ENCODE measurements at places on chromosomes 2 and 18.

DNA sequence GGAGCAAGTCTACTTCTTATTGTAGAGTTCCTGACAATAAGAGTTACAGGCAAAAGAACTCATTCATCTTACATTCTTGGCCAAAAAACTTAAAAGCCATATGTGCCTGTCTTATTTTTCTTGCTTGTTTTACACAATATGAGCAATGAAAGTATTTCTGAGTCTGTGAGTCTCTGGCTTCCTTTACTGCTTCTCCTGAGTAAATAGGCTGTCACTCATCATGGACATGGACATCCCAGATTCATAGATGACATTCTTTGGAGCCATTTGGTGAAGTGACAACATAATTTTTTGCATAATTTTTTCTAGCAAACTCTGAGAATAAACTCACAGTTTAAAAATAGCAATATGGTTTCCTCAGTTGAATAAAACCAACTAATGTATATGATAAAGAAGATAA, 179.3 kb downstream of the SNTG2 start:
- ATAC-seq, result no peak

GRCh38 chr18:63148449-63149301, 170.9 kb downstream of the BCL2 start:
- peak; percentile 54 for ATAC-seq

DNA sequence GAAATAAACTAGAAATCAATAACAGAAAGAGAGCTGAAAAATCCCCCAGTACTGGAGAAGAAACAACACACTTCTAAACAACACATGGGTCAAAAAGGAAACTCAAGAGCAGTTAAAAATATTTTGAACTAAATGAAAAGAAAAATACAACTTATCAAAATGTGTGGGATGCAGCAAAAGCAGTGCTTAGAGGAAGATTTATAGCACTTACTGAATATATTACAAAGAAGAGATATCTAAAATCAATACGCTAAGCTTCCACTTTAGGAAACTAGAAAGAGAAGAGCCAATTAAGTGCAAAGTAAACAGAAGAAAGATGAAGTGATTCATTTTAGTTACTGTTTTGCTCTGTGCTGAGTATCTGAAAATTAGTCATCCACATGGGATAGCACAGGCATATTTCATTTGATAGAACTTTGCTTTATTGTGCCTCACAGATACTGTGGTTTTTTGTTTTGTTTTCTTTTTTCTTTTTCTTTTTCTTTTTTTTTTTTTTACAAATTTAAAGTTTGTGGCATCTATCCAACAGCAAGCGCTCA, 17.0 kb downstream of the TGFA start:
- ATAC-seq, result no peak

GRCh38 chr2:219684721-219685689, 57.6 kb downstream of the SLC4A3 start:
- ATAC-seq, result peak; percentile 87

GRCh38 chr2:30218814-30219213, 12.5 kb upstream of the LBH start:
- no peak for ATAC-seq

- ATAC-seq, result no peak
Observed at GRCh38 chr18:7336623-7337022, 105.7 kb downstream of the LRRC30 start.

DNA sequence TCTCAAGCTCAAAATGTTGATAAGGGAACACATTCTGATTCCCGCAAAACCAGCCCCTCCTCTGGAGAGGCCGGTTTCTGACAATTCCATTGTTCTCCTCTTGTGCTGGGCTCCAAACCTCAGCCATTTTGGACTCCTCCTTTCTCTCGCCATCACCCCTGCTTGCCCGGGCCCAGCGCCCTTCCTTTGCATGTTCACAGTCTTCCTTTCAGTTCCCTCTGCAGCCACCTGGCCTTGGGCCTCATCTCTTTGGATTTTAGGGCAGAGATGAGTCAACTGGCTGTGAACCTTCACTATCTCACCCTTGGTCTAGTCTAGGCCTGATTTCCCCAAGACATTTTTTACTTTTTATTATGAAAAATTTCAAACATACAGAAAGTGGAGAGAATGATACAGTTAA, 155.9 kb upstream of the MAP3K20 start:
- no peak for ATAC-seq

DNA sequence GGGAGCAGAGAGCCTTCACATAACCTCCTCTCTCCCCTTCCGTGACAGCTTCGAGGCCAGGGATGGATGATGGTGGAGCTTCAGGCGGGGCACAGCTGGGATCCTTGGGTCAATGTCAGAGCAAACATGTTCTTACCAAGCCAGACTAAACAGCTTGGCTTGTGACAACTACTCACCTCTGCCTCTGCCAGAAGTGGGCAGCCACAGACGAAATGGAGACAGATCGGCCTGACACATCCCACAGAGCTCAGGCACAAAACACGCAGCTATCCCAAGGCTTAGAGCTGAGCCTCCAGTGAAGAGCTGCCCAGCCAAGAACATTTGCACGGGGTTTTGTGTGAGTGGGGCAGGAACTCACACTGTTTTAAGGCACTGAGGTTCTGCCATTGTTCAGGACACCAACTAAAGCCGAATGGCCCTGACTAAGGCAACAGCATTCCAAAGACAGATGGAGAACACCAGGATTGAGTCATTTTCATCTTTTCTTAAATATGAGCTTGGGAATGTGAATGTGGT, 12.8 kb downstream of the PXDN start:
- peak; percentile 44 for ATAC-seq

GRCh38 chr2:239433777-239434403, 33.1 kb upstream of the HDAC4 start:
- ATAC-seq, result no peak

- no peak for ATAC-seq
Observed at GRCh38 chr18:7568426-7568825, 1.3 kb downstream of the PTPRM start.

- ATAC-seq, result no peak
Observed at GRCh38 chr2:205496370-205496769, 185.9 kb upstream of the NRP2 start.

- ATAC-seq, result peak; percentile 89
Observed at GRCh38 chr2:56183643-56184499, at the start of gene CCDC85A. TSS of gene CCDC85A (plus strand) at chr2:56183990. CDS start at chr2:56184625, 635 bp downstream.

GRCh38 chr18:3604498-3605408, 154.8 kb downstream of the TGIF1 start:
- peak; percentile 80 for ATAC-seq

GRCh38 chr2:179272406-179273192, 8.0 kb upstream of the SESTD1 start:
- ATAC-seq, result peak; percentile 80

DNA sequence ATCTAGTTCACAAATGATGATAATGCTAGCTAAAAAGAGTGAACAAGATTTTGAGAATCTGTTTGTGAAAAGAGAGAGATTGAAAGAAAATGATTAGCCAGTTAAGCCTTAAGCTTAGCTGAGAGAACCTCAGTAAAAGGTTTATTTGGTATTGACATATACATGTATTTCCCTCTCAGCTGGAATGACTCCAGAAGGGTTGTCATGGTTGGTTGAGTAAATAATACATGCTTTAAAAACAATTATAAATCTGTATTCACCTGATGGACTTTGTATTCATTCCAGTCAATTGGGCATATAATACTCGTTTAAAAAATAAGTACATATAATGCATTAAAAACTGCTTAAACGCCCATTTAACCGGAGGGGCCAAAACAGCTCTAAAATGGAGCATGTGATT, 181.4 kb downstream of the GRB14 start:
- no peak for ATAC-seq

DNA sequence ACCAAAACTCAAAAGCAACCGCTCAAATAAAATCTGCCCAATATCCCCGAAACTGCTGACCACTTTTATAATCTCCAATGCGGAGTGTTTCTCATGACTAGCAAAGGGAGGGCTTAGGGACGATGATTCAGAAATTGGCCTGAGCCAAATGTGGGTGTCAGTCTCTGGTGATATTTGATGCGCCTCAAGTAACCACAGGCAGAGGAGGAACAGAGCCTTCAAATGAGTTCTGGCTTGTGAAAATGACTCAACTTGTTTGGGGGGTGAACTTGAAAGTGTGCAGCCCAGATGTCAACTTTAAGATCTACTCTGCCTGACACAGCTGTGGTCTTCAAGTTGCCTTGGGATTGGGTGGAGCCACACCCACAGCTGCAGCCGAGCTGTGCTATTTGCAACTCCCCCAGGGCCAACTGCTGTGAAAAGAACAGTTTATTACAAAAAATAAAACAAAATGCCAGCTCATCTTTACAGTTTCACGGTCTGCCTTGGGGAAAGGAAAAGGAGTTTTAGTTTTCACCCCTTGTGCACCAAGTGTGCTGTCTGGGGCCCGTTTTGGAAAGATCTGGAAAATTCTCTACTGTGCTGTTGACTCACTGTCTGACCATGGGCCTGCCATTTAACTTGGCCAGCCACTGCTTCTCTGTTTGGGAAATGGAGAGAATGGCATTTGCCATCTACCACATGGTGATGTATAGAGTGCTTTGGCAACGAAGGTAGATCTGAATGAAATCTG, 222.1 kb downstream of the MTX2 start:
- ATAC-seq, result peak; percentile 83

DNA sequence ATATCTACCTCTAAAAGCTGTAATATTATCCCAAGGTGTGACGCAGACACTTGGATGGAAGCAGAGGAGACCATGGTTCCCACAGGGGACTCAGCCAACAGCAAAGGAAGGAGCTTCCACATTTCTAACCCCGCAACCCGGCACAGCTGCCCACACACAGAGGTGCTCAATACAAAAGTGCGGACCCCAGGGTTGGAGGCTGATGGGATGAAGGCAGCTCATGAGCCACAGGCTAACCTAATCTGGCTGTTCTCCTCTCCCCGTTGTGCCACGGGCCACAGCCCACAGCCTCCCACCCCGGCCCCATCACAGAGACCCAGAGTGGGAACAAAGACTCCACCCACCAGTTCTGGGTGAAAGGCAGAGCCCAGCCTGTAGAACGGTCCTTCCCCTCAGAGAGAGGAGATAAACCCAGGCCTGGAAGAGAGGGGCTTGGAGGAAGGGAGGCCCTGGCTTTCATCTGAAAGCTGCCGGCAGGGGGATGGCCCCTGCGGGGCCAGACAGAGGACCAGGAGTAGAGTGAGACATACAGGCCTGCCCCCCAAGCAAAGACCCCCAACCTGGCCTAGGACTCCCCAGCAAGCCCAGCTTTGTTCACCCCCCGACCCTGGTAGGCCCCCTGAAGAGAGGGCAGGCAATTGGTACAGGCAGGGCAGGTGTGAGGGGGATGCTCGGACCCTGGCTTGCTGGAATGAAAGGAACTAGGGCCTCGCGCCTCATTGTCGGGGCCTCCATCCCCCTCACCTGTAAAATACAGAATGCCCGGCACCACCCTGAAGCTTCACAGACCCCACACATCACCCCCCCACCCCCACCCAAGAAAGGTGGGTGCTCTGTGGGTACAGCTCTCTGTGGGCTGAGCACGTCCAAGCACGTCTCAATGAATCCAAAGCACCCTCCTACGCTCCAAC, 6.9 kb downstream of the RAB17 start:
- ATAC-seq, result no peak

GRCh38 chr2:160482673-160483072, 10.9 kb downstream of the RBMS1 start:
- no peak for ATAC-seq

GRCh38 chr18:7206217-7206616, 24.7 kb upstream of the LRRC30 start:
- ATAC-seq, result no peak

DNA sequence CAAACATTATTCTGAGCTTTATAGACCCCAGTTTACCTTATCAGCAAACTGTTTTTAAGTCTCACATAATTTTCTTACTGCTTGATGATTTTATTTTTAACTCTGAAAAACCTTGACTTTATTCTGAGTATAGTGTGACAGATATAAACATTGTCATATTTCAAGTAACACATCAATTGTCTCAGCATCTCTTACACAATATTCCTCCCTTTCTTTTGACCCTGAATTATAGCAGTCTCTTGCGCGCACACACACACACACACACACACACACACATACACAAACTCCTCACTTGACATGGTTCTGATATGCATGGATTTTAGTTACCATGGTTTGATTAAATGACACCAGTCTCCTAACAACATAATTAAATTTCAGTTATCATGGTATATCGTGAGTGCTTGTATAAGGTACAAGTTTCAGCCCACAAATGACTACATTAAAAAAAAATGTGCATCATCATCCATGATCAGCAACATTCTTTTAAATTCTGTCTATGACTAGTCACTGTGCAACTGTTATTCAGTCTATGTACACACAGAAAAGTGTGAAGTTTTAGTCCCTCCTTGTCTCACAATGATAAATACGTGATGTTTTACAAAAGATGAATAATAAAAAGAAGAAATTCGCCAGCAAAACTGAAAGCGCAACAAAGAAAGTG, 39.5 kb upstream of the TACR1 start:
- ATAC-seq, result no peak

Data from gastroesophageal sphincter (tissue), 4 donors.